ENCODE measurements at places on chromosomes 11 and 22.

GRCh38 chr11:15943418-15944197 lies 412.7 kb downstream of the SOX6 start:
- no peak for DNase-seq

- no peak for DNase-seq
Observed at GRCh38 chr11:11657218-11657955, 35.6 kb upstream of the GALNT18 start.

DNA sequence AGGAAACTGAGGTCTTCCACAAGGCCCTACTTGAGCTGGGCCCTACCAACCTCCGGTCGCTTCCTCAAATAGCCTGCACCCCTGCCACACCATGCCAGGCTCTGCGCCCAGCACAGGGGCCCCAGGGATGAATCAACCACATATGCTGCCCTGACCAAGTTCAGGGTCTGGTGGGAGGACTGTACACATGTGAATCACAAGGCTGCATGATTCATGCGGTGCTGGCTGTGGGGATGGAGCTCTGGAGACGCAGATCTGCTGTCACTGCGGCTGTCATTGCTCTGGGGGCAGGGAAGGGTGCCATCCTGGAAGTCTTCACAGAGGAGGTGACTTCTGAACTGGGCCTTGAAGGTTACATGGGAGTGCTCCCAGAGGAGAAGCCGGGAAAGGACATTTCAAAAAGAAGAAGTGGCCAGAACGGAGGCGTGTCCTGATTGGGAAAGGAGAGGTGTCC lies 21.5 kb downstream of the CYTH4 start:
- DNase-seq = peak; percentile 61

DNA sequence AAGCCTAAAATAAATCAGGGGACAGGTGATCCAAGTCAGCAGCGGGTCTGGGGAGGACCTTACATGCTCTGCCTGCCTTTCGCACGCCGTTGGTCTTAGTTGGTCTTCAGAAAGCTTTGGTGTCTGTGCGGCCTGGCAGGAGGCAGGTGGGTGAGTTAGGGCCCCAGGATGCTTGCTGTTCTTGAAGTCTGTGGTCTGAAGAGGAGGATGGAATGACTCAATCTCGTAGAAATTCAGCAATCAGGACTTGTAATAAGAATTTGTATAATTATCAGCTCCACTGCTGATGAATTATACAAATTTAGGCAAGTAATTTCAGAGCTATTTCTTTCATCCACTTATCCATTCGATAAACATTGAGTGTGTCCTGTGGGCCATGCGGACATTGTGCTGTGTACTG lies 138.5 kb downstream of the FEZ1 start:
- DNase-seq = no peak

DNA sequence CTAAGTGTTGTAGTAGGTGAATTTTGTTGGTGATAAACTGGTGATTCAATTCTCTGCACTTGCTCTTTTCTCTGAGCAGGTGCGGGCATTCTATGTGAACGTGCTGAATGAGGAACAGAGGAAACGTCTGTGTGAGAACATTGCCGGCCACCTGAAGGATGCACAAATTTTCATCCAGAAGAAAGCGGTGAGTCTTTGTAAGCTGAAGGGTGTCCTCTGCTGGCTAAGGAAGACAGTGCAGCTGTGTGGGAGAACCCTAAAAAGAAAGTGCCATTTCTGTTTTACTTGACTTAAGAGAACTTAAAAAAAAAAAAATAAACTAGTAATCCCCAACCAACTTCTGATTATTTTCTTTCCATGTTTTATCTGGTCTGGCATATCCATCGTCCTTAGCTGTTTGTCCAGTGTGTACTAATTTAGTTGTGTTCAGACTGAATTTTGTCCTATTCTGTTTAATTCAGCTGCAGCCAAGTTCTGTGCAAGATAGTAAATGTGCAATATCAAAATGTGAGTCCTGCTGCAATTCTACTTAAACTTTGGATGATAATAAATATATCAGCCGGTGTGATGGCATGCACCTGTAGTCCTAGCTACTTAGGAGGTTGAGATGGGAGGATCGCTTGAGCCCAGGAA lies 29.6 kb downstream of the CAT start:
- peak; percentile 18 for DNase-seq

- DNase-seq = no peak
Observed at GRCh38 chr22:19498154-19498865, 18.6 kb downstream of the CDC45 start.

DNA sequence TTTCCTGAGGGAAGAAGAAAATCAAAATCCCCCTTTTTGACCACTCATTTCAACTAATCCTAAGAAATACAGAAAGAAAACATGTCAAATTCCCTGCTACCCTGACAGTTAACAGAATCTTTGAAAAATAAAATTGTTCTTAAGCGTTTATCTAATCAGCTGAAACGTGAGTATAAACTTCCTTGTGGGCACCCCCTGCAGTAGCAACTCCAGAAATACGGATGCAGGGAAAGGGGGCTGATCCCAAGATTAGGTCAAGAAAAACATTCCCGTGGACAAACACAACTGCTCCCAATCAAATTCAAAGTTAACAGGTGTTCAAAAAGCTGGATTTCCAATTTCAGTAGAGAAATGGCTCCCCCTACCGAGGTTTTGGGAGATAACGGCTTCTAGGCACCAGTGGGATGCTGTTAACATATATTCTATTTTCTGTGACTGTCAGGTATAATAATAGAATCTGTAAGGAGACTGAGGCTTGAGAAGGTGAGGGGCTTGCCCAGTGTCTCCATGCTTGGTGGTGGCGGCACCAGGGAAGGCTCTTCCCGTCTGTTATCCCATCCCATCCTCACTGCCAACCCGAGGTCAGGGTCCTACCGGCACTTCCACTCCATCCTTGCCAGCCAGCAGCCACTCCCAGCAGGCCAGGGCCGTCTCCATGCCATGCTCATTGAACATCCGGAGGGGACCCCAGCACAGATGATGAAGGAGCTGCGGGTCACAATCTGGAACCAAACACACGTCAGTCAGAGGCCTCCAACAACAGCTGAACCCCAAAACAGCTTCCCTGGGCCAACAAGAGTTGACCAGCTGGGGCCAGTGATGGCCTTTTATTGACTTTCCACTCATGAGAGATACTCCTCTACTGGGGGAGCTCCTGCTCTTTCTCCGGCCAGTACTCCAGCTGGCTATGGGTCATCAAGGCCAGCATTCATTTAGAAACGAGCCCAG lies 32.0 kb upstream of the SERPIND1 start:
- DNase-seq = peak; percentile 13

DNA sequence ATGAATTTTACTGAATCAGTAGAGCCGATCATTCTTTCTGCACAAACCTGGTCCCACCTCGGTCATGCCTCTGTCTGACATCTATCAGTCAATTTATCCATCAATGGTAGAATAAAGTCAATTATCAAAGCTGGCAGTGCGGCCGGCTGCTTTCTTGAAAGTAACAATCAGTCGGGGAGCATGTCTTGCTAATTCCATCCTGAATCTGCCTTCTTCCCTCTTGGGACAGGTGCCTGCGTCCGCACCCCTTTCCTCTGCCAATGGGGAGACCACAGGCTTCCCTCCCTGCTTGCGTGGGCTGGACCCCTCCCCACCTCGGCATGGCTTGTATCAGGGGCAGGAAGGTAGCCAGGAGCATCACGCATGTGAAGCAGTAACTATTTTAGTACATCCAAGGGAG lies 962.9 kb downstream of the BRD1 start:
- no peak for DNase-seq

- no peak for DNase-seq
Observed at GRCh38 chr11:79050786-79051185, 390.0 kb downstream of the TENM4 start.

DNA sequence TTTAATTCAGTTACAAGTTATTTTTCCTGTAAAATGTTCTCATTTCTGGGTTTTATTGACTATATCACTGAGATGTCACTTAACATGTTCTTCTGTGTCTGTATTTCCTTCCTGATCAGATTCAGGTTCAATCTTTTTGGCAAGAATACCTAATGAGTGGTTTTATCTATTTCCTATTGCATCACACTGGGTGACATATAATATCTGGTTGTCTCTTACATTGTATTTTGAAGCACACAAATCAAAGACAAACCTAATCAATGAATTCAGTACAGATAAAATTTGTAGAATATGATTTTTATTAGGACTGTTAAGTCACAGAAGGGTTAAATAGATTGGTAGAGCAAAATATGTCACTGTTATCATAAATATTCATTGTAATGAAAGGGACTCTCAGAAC lies 60.4 kb downstream of the BCL2L13 start:
- DNase-seq = no peak

DNA sequence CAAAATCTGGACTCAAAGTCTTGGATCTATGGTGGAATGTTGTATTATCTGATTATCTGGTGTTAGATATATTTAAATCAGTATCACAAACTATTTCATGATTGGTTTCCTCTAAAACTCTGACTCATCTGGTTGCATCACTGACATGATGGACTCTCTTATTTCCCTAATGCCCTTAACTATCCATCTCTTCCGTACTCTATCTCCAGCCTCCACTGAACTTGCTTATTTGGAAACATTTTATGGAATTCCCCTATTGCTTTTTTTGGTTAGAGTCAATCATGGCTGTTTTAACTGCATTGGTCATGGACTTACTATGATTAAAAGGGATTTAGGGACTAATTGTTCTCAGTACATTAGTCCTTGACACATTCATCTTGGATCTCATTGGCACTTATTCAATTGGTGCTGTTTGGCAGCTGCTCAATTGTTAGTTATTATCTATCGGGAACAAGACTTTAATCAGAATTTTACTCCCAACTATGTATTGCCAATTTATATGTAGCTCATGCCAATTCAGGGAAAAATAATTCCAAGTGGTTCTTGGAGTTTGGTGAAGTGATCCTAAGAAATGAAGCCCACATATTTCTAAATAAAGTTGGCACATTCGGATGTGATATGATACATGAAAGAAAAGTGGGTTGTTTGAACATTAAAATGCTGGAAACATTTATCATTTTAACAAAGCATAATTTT lies 942.0 kb upstream of the CCDC90B start:
- no peak for DNase-seq

DNA sequence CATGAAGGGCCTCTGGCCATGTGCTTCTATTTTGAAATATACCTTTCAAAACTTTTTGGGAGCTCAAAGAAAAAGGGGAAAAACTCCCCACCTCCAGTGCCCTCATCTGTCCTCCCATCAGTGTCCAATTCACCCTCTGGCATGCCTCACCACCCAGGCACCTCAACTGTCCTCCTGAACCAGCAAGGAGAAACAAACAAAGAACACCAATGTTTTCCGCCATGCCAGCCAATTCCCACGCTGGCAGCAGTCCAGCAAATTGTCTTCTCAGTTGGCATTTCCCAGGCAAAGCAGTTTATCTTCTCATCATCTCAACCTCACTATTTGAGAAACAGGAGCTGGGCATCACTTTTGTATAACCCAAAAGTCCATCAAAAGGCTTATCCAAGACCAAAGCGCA lies 496.9 kb downstream of the SOX6 start:
- no peak for DNase-seq

GRCh38 chr11:27458182-27458581 lies 14.4 kb downstream of the LGR4 start:
- no peak for DNase-seq

GRCh38 chr11:59207988-59208451 lies 4.7 kb downstream of the MPEG1 start:
- peak; percentile 17 for DNase-seq

- DNase-seq = peak; percentile 49
Observed at GRCh38 chr11:118892514-118892913, 8.8 kb downstream of the CXCR5 start.

- no peak for DNase-seq
Observed at GRCh38 chr11:93474123-93474522, 69.1 kb downstream of the SMCO4 start.

DNA sequence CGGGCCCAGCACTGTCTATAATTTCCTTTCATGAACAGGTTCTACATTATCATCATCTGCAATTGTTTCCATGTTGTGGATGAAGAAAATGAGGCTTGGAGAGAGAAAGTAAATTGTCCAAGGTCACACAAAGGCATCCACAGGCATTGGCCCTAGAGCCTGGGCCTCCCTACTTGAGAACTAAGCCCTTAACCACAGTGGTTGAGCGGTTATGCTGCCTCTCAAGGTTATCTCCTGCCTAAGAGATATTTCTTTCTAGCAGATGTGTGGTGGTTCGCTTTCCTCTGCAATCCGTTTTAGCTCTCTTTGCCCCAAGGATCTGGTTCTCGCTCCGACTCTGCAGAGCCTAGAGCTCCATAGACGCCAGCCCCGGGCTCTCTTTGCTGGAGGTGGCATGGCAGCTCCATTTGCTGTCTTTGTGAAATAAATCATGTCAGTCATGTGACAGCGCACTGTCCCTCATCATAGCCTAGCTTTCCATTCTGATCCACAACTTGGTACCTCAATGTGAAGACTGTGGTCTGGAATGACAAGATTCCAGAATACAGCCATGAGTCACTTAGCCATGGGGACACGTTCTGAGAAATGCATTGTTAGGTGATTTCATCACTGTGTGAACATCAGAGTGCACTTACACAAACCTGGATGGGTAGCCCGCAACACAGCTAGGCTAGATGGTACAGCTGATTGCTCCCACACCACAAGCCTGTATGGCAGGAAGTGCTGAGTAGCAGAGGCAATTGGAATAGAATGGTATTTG lies 27.2 kb downstream of the RPS6KA4 start:
- DNase-seq = no peak

DNA sequence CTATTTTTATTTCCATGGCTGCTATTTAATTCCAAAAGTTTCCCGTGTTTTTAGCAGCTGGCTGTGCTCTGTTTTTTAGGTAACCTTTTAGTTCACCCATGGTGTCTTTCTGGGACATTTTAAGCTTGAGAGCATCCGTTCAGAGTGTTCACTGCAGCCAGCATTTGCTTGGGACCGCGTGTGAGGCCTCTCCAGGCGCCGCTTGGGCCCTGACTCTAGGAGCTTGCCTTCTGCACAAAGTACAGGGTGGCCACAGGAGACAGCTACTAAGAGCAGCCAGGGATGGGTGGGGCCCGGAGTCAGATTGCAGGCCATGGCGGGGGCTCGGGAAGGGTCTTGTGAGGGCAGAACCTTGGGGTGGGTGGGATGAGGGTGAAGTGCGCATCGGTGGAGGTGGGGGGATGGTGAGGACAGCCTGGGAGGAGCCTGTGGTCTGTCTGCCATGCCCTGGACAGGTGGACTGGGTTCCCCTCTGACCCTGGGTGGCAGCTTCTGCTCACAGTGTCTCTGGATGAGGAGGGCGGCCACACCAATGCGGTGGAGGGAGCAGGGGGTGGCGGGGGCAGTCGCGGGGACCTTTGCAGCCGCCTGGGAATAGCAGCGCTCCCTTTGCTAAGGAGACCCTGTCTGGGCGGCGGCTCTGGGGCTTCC lies 288.1 kb downstream of the TBC1D22A start:
- DNase-seq = no peak

GRCh38 chr11:34427186-34427805 lies 11.4 kb upstream of the CAT start:
- no peak for DNase-seq

GRCh38 chr11:33891714-33892327 lies at the start of gene LMO2:
Gene LMO2 (minus strand): TSS chr11:33892076. CDS start chr11:33869716, 22,360 bp downstream.
- DNase-seq = no peak

- DNase-seq = no peak
Observed at GRCh38 chr22:21734540-21735199, 924 bp downstream of the YPEL1 start.

GRCh38 chr22:20080445-20080775 lies 369 bp downstream of the DGCR8 start:
- DNase-seq = peak; percentile 71

GRCh38 chr11:129694966-129695365 lies 120.7 kb upstream of the TMEM45B start:
- DNase-seq = no peak
